ENCODE measurements at places on chromosomes 12 and 14. TPM values are rescaled to one million over a fixed set of nuclear protein-coding genes. Genes with fewer than 3 reads are reported as not detected.

The RFLNA gene
- not detected for total RNA-seq

The STAB2 gene
- not detected for total RNA-seq

The ZDHHC22 gene
- not detected for total RNA-seq

The TRMT61A gene
- 23.2 TPM for total RNA-seq

The EMP1 gene
- total RNA-seq: 20.9 TPM

The TMEM30B gene
- 1.4 TPM for total RNA-seq

The TBC1D30 gene
- 1.9 TPM for total RNA-seq

The PSMA6 gene
- total RNA-seq: 382 TPM

The LRIG3 gene
- total RNA-seq: not detected

The SERPINA9 gene
- total RNA-seq: not detected

The ACOT6 gene
- total RNA-seq: not detected

The MYH6 gene
- total RNA-seq: not detected

The LARP4 gene
- total RNA-seq: 107 TPM

The TM9SF1 gene
- 30.6 TPM for total RNA-seq
